IPS DF 19.7 (cell line): ENCODE measurements at places on chromosomes 3 and 15.

GRCh38 chr3:18679238-18679637 is 254.1 kb upstream of the SATB1 start:
- DNase-seq = no peak

- DNase-seq = no peak
These were observed 3.7 kb downstream of the EHD4 start for GRCh38 chr15:41968701-41969100.

- no peak for DNase-seq
These were observed 239.1 kb downstream of the LRRN1 start for GRCh38 chr3:4038351-4038750.

- no peak for DNase-seq
These were observed 63.8 kb upstream of the GLCE start for GRCh38 chr15:69096626-69097025.

DNA sequence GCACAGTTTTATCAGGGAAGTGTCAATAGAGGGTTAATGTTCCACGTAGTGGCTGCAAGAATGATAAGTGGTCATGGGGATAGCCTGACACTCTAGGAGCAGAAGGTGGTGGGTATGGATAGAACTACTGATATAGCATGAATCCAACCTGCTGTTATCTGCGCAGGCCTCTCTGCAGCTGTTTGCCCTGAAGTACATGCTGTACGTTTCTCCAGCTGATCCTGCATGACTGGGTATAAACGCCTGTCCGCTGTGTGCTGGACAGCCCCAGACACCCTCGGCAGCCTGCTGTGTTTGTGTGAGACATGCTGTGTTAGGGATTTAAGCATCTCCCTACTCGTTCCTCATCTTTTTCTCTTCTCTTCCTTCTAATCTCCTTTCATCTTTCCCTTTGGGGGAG is 87.1 kb downstream of the LPP start:
- DNase-seq = no peak

DNA sequence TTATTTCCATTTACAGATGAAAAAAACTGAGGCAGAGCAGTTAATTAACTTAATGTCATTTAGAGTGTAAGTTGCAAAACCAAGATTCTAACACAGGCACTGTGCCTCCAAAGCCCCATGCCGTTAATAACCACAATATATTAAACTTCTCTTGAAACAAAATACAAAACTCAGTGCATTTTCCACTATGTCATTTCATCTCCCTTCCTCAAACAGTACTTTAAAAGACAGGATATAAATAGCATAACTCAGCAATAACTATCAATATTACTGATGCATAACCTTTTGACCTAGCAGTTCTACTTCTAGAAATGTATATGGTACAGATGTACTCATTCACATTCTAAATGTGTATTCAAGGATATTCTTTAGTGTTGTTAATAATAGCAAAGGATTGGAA is 5.1 kb upstream of the TASOR start:
- DNase-seq = no peak

DNA sequence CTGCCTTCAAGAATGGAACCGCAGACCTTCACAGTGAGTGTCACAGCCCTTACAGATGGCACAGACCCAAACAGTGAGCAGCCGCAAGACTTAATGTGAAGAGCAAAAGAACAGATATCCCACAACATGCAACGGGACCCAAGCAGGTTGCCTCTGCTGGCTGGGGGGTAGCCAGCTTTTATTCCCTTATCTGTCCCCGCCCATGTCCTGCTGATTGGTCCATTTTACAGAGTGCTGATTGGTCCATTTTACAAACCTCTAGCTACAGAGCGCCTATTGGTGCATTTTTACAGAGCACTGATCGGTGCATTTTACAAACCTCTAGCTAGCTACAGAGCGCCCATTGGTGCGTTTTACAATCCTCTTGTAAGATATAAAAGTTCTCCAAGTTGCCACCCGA is 102.0 kb upstream of the IGF1R start:
- DNase-seq = no peak

DNA sequence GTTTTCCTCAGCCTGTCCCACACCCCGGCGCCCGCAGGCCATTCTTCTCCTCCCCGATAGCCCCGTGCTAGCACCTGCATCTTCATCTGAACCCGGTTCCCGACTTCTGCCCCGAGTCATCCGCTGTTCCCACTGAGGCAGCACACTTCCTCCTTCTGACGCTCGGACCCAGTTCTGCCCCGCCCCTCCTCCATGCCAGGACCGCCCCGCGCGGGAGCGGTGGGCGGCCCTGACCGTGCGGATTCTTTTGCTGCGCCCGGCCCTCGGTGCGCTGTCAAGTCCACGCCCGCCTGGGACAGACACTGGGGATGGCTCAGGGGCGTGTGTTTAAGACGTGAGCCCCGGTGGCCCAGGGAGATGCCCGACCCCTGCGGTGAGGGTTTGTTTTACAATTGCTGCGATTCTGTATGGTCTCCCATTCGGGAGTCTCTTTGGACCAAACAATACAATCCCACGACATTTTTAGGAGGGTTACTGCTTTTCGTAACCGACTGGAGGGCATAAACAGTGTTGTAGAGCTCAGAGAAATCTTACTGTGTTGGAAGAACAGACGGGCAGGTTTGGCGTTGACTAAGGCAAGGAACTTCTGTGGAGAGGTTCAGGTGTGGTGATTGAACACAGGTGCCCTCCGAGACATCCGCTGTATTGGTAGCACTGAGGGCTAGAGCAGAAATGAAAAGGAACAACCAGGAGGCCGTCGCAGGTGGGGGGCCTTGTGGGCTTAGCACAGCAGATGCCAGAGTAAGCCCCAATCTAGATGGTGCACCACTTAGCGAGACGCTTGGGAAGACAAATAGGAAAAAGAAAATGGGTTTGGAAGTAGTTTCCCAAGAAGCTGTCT is 716 bp downstream of the PTPN23 start:
- DNase-seq = no peak
